ENCODE measurements at places on chromosomes 7 and 10. TPM values are rescaled to one million over a fixed set of nuclear protein-coding genes. Genes with fewer than 3 reads are reported as not detected.

Gene SMIM30
- 14.9 TPM for total RNA-seq

Gene CCDC172
- not detected for total RNA-seq

Gene CABCOCO1
- 0.14 TPM for total RNA-seq

Gene ST8SIA6
- 0.14 TPM for total RNA-seq

Data from placental pericyte (primary cell).